NCI-H345 (cell line): ENCODE measurements at places on chromosomes 4 and X.

GRCh38 chr4:16846540-16847117 lies 51.8 kb downstream of the LDB2 start:
- no peak for DNase-seq

- DNase-seq, result no peak
Measured at GRCh38 chr4:114383721-114384120, 214.9 kb upstream of the UGT8 start.

DNA sequence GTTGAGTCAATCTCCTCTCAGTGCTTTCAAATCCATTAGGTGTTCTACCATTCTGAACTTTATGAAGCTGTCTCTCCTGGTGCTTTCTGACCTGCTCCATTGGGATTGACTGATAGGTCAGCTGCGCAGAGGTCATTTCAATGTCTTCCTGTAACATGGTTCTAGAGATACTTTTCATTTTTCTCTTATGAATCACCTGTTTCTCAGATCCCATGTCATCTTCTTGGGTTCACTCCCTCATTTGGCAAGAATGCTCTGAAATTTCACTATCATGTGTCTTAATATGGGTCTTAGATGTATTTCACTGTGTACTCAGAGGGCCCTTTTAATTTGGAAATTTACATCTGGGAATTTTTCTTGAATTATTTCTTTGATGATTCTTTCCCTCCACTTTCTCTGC lies 13.8 kb upstream of the PGM2 start:
- DNase-seq, result no peak

GRCh38 chrX:3166670-3167455 lies 125.6 kb downstream of the ARSF start:
- DNase-seq, result no peak

DNA sequence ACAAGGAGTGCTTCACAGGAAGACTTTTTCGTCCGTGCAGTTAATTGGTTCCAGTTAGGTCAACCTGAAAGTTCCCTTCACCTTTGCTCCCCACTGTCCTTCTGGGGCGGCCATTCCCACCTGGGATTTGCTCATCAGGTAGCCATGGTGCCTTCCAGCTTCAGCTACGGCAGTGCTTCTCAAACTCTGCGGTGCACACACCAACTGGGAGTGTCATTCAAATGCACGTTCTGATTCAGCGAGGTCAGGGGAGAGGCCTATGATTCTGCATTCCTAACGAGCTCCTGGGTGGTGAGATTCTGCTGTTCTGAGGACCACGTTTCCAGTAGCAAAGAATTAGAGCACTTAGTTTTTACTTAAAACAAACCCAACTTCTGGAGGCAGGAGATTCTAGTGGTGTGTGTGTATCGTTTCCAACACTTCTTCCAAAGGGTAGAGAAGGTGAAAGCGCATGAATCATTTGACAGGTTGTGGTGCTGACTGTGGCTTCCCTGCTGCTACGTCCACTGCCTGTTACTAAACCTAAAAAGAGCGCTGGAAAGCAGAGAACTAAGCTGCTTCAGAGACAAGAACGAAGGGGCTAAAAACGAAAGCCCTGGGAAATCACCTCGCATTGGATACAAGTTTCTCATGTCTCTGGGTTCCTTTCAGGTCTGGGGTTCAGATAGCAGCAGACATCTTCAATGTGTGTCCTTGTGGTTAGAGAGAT lies 4.7 kb upstream of the HELT start:
- no peak for DNase-seq

GRCh38 chr4:185709802-185710486 lies 102.0 kb downstream of the SORBS2 start:
- no peak for DNase-seq

- DNase-seq, result no peak
Measured at GRCh38 chr4:53195815-53196661, 169.8 kb downstream of the SCFD2 start.

DNA sequence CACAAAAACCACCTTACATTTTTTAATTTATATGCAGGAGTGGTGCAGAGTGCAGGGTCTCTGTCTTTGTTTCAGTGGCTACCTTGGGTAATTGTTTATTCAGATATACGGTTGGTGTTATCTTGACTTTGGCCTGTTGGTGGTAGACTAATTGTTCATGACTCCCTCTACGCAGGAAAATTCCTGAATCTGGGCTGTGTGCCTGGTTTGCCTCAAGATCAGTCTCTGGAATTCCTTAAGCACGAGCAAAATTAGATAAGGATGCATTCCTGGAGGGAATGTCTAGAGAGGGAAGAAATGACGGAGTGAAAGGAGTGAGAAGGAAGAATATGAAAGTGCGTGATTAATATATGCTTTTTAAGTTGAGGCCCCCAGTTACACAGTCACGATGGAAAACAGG lies 576.9 kb upstream of the PCDH10 start:
- DNase-seq, result no peak

- DNase-seq, result no peak
Measured at GRCh38 chr4:120544838-120545237, 377.7 kb downstream of the PRDM5 start.

DNA sequence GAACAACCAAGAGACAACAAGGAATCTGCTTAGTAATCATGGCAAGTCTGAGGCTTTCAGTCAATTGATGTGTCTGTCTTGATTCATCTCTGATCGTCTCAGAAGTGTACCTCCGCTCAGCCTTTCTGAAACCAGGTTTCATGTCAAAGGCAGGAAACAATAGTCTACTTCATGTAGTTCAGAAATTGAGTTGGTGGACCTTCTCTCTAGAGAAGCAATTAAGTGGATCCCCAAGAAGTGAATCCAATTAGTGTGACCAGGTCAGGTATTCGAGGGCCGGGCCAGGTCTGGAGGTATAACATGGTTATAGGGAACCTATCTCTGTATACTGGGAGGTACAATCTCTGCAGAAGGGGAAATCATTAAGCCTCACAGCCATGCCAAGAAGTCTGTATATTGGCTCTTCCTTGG lies 32.0 kb downstream of the DAPP1 start:
- DNase-seq, result no peak

DNA sequence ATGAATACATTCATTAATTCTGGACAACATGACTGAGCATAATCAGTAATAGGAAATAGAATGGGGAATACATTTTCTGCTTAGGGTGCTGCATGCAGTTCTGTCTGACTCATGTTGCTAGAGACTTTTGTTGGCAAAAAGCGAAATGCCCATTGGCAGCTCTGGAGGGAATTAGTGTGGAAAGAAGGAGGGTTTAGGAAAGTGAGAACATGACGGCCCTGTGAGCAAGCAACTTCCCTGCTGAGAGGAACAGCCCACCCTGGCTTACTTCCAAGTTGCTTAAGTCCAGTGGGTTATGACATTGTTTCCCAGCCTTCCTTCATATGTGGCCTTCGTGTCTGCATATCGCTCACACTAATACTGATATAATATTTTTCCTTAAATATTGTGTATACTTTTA lies 13.8 kb downstream of the MAD2L1 start:
- DNase-seq, result peak; percentile 56

DNA sequence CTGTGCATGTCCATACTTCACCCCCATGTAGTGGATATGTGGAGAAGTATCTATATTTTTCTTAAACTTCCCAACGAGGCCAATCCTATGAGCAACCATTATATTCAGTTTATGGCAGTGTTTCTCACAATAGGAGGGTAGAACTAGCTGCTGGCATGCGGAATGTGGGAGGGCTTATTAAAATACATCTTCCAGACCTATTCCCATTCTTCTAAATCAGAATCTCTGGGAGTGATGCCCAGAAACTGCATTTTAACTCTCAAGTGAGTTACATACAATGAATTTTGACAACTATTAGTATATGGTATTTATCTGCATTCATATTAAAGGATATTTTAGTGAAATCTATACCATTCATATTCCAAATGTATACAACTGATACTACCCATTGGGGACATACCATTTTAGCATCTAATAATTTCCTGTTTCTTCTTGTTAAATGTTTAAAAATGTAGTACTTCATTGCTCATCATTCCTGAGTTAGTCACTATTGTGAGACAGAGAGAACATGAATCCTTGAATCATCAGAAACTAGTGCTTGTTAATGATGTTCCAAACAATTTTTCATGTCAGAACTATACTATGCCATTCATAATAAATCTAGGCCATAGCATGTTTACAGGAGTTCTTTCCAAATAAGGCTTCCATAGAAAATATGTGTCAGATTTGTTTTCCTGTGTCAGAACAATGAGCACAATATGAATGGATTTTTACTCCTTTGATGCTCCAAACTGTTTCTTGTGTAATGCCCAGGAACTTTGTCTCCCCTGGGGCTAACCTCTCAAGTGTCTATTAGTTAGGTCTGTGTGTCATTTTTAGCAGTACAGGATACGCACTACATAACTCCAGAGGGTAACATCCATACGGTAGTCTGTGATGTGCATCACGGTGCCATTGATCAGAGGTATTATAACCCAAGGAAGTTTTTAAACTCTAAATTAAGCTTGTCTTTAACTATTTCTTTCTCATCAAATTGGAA lies 198.8 kb upstream of the BMP3 start:
- no peak for DNase-seq

- no peak for DNase-seq
Measured at GRCh38 chr4:169975131-169975837, 50.9 kb downstream of the MFAP3L start.

DNA sequence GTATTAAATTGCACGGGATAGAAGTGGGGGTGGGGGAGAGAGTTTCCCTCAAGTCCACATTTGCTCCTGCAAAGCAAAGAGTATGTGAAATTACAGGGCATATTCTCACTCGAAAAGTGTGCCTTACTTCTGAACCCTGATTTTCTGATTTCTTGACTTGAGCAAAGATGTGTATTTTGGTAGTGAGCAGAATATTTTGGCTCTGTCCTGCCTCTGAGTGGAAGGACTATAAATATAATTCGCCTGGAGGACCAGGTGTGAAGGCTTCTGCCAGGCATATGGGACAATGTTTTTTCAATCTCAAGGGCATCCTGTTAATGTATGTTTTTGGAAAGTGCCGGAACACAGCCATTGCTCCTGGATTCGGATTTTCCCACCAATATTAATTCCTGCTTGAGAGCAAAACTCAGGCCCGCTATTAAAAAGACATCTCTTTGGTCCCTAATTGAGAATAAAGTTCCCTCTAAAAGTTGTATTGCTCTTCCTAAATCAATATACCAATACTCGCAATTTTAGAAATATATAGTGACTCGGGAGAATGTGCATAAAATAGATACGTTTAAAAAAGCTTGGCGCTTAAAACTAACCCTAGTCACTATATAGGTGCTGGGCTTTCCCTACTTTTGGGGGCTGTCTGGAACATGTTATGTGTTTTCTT lies 15.3 kb upstream of the PITX2 start:
- DNase-seq, result no peak

- no peak for DNase-seq
Measured at GRCh38 chrX:78123190-78123589, 16.3 kb downstream of the TAF9B start.

DNA sequence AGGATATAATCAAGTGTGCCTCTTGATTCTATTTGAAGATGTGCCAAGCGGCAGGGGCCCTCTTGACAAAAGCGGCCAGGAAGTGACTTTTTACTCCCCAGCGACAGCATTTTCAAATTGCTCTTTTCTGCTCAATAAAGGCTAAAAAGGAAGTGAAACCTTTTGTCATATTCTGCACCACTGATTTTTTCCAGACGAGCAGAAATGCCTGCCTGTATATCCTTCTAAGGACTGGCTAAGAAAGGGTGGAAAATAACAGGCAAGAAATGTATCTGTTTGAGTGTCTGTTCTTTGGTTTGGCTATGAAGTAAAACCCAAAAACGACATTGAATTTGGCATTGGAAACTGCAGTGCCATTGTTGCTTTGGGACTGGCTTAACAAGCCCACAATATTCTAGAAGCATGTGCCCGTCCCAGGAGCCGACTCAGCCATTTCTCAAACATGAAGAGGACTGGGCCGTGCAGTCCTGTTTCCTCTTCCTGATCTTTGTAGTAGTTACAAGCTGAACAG lies 25.4 kb downstream of the TMSB4X start:
- no peak for DNase-seq

GRCh38 chrX:42237956-42238355 lies 314.6 kb upstream of the CASK start:
- no peak for DNase-seq

- DNase-seq, result no peak
Measured at GRCh38 chr4:154911097-154911496, 130.0 kb downstream of the RBM46 start.

DNA sequence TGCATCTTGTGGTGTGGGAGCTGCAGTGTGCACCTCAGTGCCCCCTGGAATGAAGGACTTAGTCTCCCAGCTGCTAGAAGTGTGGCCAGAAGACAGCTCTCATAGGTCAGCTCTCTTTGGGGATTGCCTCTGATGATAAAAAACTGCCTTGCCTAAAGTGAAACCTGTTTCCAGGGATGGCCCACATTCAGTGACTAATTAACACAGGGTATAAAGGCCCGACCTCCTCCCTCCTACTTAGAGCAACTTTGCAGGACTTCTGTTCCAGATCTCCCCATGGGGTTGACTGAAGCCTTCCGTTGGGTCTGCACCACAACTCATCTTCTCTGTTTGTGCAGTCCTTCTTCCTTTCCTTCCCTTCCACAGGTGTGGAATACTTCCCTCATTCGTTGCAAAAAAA lies 53.2 kb downstream of the SPINK2 start:
- no peak for DNase-seq

DNA sequence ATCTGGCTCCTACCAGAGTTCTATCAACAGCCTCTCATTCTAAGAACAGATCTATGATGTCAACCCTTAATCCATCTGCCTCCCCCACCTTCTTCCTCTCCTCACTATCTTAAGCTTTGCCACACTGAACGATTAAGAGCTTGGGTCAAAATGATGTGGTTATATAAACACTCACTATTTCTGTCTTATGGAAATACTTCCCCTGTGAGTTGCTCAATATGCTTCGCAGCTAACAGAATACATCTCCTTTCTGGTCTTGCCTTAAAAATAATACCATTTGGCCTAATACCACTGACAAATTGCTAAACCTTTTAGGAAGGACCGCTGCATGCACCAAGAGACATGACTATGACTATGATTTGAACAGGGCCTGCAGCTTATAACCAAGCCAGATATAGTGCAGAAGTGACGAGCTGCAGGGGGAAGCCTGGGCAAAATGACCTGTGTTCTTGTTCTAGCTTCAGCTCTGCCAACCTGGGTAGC lies 130.9 kb downstream of the RNF150 start:
- no peak for DNase-seq

GRCh38 chr4:147362938-147363337 lies 118.0 kb upstream of the EDNRA start:
- DNase-seq, result peak; percentile 12

DNA sequence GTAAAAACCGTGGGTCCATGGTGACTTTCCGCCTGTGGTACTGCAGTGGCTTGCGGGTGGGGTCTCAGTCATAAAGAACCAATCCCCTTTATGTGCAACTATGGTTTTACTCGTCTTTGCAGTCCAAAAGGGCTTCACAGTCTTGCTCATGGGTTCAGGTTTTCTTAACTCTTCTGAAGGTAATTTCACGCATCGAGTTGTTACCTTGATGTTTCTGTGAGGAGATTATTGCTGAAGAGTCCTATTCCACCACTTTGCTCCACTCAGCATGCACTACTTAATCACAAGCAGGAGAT lies 41.5 kb downstream of the F8 start:
- DNase-seq, result no peak

DNA sequence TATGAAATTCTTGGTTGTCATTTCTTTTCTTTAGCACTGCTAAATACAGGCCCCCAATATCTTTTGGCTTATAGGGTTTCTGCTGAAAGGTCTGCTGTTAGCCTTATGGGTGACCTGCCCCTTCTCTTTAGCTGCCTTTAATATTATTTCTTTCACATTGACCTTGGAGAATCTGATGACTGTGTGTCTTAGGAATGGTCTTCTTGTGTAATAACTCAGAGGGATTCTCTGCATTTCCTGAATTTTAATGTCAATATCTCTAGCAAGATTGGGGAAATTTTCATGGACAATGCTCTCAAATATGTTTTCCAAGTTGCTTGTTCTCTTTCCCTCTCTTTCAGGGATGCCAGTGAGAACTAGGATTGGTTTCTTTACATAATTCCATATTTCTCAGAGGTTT lies 292.4 kb downstream of the SLC7A11 start:
- no peak for DNase-seq
